Suprapubic skin (tissue), 4 donors: ENCODE measurements at places on chromosomes 1 and 21. TPM values are rescaled to one million over a fixed set of nuclear protein-coding genes. Genes with fewer than 3 reads are reported as not detected.

GRCh38 chr1:238001818-238002217 is 111.1 kb upstream of the ZP4 start:
- H3K4me1 ChIP-seq = no peaks in the 10 kb centered on the region
- H3K4me3 ChIP-seq = no peak overlapping the region
- no peaks in the 10 kb centered on the region for H3K27me3 ChIP-seq
- no peak overlapping the region for H3K27ac ChIP-seq
- no peak for DNase-seq

GRCh38 chr1:205301205-205301821 is 20.2 kb downstream of the NUAK2 start:
- no peaks in the 10 kb centered on the region for H3K27me3 ChIP-seq
- peaks cover 6% of the 10 kb centered on the region for H3K4me1 ChIP-seq
- H3K4me3 ChIP-seq = no peak overlapping the region
- peaks cover 32% of the 10 kb centered on the region for H3K36me3 ChIP-seq
- no peak for DNase-seq

DNA sequence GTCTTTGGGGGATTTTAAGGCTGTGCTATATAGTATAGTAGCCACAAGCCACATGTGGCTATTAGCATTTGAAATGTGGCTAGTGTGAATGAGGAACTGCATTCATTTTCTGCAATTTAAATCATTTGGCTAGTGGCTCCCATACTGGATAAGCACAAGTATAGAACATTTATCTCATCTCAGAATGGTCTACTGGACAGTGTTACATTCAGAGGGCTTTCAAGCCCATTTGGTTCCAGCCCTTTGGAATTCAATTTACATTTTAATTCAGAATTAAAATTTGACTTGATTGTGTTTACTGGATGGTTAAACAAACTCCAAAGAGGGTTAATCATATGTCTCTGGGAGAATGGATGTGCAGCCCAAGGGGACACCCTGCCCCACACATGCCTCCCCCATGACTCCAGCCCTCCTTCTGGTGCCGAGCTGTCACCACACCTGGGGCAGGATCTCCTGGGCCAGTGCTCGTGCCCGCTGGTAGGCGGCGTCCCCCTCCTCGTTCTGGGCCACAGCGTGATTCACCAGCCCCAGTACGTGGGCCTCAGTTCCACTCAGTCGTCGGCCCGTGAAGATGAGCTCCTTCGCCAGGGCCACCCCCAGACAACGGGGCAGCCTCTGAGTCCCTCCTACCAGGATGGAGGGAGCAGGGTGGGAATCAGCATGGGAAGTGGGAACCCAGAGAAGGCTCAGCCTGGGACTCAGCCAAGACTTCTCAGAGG is 17.2 kb downstream of the ECHDC2 start:
- no peaks in the 10 kb centered on the region for H3K4me1 ChIP-seq
- no peak overlapping the region for H3K4me3 ChIP-seq
- no peak overlapping the region for H3K27ac ChIP-seq
- no peak for DNase-seq
- H3K36me3 ChIP-seq = peaks cover 13% of the 10 kb centered on the region

GRCh38 chr1:2314273-2314802 is 77.0 kb downstream of the MORN1 start:
- peaks cover 78% of the 10 kb centered on the region for H3K4me1 ChIP-seq
- no peaks in the 10 kb centered on the region for H3K27me3 ChIP-seq
- DNase-seq = no peak

The CELA3B gene
- not detected for total RNA-seq

GRCh38 chr1:113375878-113376277 is 14.4 kb upstream of the MAGI3 start:
- no peaks in the 10 kb centered on the region for H3K36me3 ChIP-seq
- no peak for DNase-seq
- no peaks in the 10 kb centered on the region for H3K27me3 ChIP-seq
- no peak overlapping the region for H3K27ac ChIP-seq

The TEX50 gene
- not detected for total RNA-seq

DNA sequence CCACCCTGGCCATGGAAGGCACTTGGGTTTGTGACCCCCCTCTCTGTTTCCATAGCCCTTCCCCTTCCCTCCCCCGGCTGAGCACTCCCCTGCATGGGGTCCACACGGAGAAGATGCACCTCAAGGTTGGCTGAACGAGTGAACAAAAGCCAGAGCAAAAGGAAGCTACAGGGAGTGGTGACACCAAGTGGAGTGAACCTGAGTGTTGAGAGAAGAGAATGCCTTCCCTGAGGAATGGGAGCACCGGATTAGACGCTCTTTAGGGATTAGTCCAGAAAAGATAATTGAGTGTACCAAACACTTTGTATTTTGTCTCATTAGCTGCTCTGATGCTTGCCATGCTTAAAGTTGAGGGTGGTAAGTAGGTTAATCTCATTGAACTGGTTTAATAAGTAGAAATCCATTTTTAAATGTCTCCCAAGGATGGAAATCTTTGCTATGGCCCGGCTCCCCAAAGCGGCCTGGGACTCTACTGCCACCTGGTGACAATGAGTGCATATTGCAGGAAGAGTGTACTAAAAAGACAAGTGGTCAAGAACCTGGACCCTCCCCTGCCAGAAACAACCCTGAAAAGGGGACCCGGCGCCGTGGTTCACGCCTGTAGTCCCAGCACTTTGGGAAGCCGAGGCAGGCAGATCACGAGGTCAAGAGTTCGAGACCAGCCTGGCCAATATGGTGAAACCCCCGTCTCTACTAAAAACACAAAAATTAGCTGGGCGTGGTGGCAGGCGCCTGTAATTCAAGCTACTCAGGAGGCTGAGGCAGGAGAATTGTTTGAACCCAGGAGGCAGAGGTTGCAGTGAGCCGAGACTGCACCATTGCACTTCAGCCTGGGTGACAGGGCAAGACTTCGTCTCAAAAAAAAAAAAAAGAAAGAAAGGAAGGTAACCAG is 150.6 kb upstream of the ZC3H12A start:
- H3K27me3 ChIP-seq = peaks cover 34% of the 10 kb centered on the region
- H3K4me1 ChIP-seq = no peaks in the 10 kb centered on the region
- no peaks in the 10 kb centered on the region for H3K36me3 ChIP-seq
- H3K4me3 ChIP-seq = no peak overlapping the region
- DNase-seq = no peak

- no peaks in the 10 kb centered on the region for H3K27me3 ChIP-seq
- no peaks in the 10 kb centered on the region for H3K36me3 ChIP-seq
- H3K4me1 ChIP-seq = peaks cover 11% of the 10 kb centered on the region
- H3K27ac ChIP-seq = no peak overlapping the region
Measured at GRCh38 chr1:114341856-114342255, 169.1 kb downstream of the TRIM33 start.

The LRRIQ3 gene
- total RNA-seq = 0.38 TPM

GRCh38 chr1:173453982-173454381 is 23.2 kb upstream of the PRDX6 start:
- H3K27me3 ChIP-seq = no peaks in the 10 kb centered on the region
- no peak overlapping the region for H3K4me3 ChIP-seq
- DNase-seq = no peak
- H3K4me1 ChIP-seq = no peaks in the 10 kb centered on the region
- H3K27ac ChIP-seq = no peak overlapping the region
- H3K36me3 ChIP-seq = no peaks in the 10 kb centered on the region

- no peaks in the 10 kb centered on the region for H3K36me3 ChIP-seq
- H3K4me3 ChIP-seq = no peak overlapping the region
- no peaks in the 10 kb centered on the region for H3K27me3 ChIP-seq
- DNase-seq = no peak
- H3K4me1 ChIP-seq = peaks cover 7% of the 10 kb centered on the region
- no peak overlapping the region for H3K27ac ChIP-seq
Measured at GRCh38 chr1:89974256-89974655, 20.7 kb upstream of the ZNF326 start.

The DFFB gene
- total RNA-seq = 2.7 TPM

The SYT2 gene
- not detected for total RNA-seq

DNA sequence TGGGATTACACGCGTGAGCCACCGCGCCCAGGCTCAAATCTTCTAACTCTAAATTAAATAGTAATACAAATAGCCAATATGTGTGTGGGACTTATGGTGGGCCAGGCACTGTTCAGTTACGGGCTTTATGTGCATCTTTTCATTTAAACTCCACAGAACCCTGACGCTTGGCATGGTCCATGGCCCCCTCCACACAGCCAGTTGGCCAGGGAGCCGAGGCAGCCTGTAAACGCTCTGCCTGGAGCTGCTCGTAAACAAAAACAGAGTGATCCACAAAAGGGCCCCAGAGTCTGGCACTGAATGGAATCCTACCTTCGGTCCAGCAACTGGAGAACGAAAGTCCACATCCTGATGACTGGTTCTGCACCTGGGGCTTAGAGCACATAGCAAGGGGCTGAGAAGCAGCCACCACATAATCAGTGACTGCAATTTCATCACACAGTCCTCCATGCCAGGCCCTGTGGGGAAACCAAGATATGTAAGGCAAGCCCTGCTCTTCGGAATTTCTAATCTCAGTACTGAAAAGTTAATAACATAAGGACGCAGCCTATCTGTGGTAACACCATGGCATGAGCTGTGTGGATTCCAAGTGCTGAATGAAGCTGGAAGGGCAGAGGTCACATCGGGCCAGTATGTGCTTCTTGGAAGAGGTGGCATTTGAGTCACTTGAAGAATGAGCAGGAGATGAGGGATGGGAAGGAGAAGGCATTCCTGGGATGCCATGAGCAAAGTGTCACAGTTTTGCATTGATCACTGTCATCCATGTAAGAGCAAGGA is 13.5 kb upstream of the ADAMTSL4 start:
- no peaks in the 10 kb centered on the region for H3K36me3 ChIP-seq
- no peak overlapping the region for H3K4me3 ChIP-seq
- peaks cover 28% of the 10 kb centered on the region for H3K4me1 ChIP-seq
- no peak for DNase-seq
- peak overlapping the region; percentile 36 for H3K27ac ChIP-seq

DNA sequence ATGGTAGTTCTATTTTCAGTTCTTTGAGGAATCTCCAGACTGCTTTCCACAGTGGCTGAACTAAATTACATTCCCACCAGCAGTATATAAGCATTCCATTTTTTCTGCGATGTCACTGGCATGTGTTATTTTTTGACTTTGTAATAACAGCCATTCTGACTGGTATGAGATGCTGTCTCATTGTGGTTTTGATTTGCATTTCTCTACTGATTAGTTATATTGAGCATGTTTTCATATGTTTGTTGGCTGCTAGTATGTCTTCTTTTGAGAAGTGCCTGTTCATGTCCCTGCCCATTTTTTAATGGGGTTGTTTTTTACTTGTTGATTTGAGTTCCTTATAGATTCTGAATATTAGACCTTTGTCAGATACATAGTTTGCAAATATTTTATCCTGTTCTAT is 87.9 kb downstream of the RPS6KC1 start:
- H3K27me3 ChIP-seq = no peaks in the 10 kb centered on the region
- DNase-seq = no peak
- H3K27ac ChIP-seq = no peak overlapping the region
- H3K4me1 ChIP-seq = no peaks in the 10 kb centered on the region
